Activated T-helper 1 cell treated with Interleukin-2 at 50 U/mL for 16 hours (primary cell): ENCODE measurements at places on chromosomes 4 and X.

DNA sequence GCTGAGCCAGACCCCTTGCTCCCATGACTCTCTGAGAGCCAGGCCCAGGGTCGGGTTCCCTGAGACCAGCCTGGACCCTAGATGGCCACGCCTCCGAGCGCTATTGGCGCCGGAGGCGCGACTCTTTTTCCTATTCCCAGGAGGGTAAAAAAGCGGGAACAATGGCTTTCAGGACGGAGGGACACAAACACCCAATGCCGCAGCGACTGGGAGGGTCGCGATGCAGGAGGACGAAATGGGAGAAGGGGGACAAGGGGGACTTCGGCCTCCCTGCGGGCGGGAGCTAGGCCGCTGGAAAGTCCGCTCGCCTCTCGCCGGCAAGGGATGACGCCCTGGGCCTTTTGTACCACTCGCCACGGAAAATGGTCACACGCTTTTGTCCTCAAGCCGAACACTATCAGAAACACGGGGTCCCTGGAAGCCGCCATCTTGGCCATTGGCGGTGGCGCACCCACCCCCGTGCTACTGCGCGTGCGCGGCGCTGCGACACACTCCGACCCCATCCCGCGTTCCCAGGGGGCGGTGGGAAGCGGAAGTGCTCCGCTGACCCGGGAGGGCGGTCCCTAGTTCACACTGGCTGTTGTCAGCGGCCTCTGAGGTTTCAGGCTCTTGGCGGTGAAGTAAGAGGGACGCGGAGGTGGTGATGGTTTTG is 98.4 kb downstream of the ZNF674 start:
- peak; percentile 72 for DNase-seq

DNA sequence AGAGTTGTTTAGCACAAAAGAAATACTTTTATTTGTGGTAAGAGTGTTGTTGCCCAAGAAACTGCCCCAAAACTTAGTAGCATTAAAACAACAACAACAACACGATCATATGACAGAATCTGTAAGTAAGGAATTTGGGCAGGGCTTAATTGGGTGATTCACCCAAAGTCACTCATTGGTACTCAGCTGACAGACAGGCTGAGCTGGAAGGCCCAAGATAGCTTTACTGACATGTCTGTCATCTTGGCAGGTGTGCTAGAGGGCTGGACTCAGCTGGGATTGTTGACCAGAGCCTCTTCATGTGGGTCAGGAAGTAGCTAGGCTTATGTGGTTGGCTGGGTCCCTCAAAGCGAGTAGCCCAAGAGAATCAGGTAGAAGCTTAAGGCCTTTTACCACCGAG is 52.3 kb downstream of the KIAA0232 start:
- no peak for DNase-seq

GRCh38 chr4:139524062-139524631 is 31.9 kb downstream of the SETD7 start:
- no peak for DNase-seq

DNA sequence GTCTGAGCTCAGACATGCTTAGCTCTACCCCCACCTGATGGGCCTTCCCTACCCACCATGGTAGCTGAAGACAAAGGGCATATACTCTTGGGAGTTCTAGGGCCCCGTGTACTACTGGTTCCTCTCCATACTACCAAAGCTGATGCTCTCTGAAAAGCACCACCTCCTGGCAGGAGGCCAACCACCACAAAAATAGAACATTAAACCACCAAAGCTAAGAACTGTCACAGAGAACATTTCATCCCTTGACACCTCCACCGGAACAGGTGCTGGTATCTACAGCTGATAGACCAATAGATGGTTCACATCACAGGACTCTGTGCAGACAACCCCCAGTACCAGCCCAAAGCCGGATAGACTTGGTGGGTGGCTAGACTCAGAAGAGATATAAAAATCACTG is 13.4 kb downstream of the EDA2R start:
- DNase-seq = no peak

- no peak for DNase-seq
These were observed 172.5 kb downstream of the DHX15 start for GRCh38 chr4:24411806-24412205.

- DNase-seq = peak; percentile 26
These were observed at the start of gene SMS for GRCh38 chrX:21940356-21940829. TSS of gene SMS (plus strand) at chrX:21940709. CDS start at chrX:21940825, 116 bp downstream.

DNA sequence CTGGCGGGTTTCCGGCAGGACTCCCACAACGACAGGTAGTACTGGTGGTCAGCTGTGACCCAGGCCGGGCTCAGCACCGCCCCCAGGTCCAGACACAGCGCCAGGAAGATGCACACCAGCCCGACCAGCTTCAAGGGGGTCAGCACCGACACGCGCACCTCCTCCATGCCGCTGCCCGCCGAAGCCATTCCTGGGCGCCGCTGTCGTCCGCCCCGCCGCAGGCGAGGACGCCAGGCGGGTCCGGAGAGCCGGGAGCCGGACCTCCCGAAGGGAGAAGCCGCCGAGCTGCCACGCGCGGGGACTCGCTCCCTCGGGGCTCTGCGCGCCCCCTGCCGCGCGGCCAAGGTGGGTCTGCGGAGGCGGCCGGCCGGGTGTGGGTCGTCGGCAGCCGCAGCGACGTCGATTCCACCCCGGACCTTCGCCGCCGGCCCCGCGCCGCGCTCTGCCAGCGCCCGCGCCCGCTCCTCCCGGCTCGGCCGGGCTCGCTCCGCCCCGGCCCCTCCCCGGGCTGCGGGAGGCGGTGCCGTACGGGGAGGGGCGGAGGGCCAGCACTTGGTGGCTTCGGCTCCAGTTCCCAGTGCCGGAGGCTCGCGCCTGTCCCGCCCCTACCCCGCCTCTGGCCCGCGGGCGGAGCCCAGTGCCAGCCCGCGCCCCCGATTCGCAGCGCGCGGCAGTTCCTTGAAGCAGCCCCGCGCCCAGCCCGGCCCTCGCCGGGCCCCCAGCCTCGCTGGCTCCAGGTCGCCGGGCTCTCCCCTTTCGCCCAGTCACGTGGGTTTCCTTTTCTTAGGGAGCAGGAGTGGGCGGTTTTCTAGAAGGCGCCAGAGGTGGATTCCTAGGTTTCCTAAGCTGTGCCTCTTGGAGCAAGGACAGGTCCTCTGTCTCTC is at the start of gene TMEM47:
Gene TMEM47 (minus strand): TSS at position 444 of the 884 bp plus-strand sequence. CDS start 256 bp downstream, at position 188.
- no peak for DNase-seq

DNA sequence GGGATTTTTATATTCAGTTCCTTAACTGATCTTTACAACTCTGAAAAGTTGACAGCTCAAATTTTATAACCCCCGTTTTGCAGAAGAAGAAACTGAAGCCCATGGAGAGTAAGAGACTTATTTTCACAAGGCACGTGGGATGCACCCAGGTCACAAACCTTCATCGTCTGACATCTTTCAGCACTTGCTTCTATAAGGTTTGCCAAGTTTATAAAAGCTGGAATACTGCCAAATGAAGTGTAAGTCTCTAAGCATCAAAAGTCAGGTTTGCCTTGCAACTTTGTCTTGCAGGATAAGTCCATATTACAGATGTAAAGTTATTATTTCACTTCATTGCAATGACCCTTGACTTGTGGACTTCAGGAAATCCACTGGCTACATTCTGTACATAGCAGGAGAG is 6.3 kb upstream of the KCNIP4 start:
- no peak for DNase-seq

DNA sequence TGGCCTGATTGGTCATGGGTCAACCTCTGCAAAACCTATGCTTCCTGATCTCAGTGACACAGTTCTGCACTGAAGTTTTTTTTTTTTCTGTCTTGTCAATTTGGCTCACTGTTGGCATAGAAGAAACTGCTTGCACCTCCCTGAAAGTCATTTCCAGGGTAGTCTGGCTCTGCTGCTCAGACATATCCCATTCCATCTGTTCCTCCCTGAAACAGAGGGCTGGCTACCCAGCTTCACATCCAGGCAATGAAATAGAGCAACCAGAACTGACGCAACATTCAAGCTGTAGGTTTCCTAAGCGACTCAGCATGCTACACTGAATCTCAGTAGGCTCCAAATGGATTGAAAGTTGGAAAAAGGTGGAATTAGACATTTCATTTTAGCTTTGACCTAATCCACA is 176.8 kb upstream of the MBNL3 start:
- no peak for DNase-seq

- DNase-seq = no peak
These were observed 1293.6 kb upstream of the TENM3 start for GRCh38 chr4:180949424-180950213.

GRCh38 chr4:155571184-155571944 is 95.3 kb upstream of the GUCY1A1 start:
- no peak for DNase-seq

- peak; percentile 10 for DNase-seq
These were observed at the start of gene OCRL for GRCh38 chrX:129540068-129540653. TSS of gene OCRL (plus strand) at chrX:129540259. CDS start at chrX:129540440, 181 bp downstream.

GRCh38 chr4:161256172-161256571 is 907.6 kb downstream of the FSTL5 start:
- no peak for DNase-seq

GRCh38 chrX:129230850-129231512 is 292.3 kb downstream of the SMARCA1 start:
- no peak for DNase-seq

DNA sequence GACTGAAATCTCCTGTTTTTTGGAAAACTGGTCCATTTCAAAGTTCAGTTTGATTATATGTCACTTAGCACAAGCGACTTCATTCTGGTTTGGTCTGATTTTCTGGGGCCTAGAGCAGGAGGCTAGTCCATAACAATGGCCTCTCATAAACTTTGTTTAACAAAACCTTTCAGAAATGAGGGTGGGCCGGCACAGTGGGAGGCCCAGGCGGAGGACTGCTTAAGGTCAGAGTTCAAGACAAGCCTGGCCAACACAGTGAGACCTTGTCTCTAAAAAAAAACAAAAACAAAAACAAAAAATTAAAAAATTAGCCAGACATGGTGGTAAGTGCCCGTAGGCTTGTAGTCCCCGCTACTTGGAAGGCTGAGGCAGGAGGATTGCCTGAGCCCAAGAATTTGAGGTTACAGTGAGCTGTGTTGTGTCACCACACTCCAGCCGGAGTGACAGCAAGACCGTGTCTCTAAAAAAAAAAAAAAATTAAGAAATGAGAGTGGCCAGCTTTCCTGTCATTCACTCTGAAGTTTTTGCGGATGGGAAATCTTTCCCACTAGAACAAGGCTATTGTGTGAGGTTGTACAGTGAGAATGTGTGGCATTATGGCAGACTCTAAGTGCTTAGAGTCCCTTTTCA is 1.2 kb upstream of the PLAC8 start:
- no peak for DNase-seq

GRCh38 chr4:83810428-83810827 is 274.5 kb downstream of the GPAT3 start:
- DNase-seq = no peak

DNA sequence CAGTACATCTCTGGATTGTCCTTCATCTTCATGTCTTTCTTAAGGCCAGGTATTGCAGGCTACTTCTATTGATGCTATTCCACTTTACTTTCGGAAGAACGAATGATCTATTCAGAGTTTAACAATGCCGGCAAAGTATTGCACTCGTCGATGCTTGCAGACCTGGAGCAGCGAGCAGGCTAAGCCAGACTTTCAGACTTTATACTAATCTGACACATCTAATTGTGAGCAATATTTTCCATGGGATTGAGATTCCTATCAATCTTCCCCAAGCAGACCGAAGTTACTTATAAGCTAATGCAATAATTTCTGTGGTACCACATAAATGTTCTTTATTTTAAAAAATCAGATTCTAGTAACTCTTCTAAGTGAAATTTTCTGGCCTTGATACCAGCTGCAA is 1.6 kb downstream of the EMCN start:
- DNase-seq = no peak

GRCh38 chr4:120855307-120856001 is 67.1 kb downstream of the PRDM5 start:
- DNase-seq = no peak

DNA sequence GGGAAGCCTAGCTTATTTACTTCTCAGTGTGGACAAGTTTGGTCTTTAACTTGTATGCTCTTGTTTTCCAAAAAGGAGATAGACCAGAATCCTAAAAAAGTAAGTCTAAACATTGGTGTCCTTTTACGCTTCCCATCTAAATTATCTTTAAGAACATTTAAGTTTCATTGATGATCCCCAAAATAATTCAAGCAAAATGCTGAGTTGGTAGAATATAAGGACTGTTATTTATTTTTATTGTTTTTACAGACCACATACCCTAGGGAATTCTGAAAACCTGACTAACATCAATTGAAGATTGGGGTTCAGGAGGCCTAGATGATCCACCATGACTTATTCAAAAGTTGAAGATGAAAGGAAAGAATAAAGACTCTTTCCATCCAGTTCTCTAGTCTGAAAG is 653.0 kb downstream of the CCSER1 start:
- DNase-seq = no peak

GRCh38 chr4:72513227-72513626 is 55.8 kb downstream of the ADAMTS3 start:
- DNase-seq = no peak

DNA sequence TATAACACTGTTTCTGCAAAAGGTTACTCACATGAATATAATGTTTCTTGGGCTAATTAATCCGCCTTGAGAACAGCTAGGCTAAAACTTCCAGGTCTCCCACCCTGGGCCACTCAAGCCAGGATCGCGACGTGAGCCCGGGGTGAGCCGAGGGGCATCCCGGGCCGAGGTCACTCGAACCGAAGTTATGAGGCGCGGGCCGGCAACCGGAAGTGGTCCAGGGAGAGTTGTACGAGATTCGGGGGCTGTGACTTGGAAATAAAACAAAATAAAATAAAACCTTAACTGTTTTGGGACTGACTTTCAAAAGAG is 317 bp downstream of the CMC4 start:
- DNase-seq = no peak
